Right lobe of liver (tissue), 6 donors: ENCODE measurements at places on chromosomes 5 and 9. TPM values are rescaled to one million over a fixed set of nuclear protein-coding genes. Genes with fewer than 3 reads are reported as not detected.

DNA sequence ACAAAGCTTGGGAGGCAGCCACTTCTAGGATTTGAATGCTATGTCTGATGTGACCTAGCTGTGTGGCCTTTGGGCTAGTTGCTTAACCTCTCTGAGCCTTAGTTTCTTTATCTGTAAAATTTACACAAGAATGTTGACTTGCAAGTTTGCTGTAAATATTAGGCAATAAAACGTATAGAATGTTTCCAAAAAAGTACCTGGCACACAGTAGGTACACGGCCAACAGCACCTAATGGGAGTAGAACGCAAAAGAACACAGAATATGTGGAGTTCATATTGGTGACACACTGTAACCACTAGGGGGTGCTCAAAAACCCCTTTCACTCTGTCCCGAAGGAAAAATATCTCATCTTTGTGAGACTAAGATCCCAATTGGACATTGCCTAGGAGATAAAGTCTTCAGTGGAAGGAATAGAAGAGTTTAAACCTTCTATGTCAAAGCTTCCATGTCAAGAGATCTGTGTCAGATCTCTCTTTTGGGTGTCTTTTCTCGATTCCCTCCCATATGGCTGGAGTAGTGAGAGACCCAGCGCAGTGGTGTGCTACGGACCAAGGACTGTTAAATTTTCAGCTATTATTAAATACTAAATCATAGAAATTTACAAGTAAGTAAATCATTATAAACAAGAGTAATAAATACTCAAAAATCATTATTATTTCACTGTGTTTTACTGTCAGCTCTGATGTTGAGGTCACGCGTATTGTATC is 145.4 kb upstream of the RAD23B start:
- peak overlapping the region; percentile 43 for H3K27ac ChIP-seq
- no peak for DNase-seq
- no peaks in the 10 kb centered on the region for H3K27me3 ChIP-seq
- H3K36me3 ChIP-seq: no peaks in the 10 kb centered on the region
- peaks cover 1% of the 10 kb centered on the region for H3K4me1 ChIP-seq

DNA sequence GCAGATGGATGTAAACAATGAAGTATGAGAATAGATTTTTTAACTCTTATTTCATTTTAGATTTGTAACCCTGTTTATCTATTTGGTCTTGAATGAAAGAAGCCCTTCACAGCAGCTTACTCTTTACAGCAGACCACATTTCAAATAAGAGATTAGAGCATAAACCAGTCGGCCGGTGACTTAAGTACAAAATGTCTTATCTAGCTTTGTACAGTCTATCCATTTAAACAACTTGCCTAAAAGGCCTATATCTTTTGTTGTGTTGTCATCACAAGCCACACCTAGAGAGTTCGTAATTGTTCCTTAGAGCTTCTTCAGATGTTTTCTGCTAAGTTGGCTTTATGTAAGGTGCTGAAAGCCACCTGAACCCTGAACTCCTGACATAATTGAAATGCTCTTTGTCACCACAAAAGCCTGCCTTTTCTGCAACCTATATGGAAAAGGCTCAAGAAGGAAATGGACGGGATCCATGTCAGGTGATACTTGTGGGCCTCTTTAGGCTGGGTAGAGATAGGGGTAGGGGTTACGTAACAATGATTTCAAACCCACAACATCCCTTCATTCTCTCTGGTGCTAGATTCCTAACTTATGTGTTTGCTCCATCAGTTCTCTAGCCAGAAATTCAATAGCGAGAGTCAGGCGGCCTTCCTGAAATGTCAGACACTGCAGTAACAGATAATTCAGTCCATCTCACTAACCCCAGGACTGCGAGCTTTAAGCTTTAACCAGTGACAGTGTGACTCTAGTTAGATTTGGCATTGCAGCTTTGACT is 162.5 kb downstream of the CD180 start:
- no peak overlapping the region for H3K27ac ChIP-seq
- no peaks in the 10 kb centered on the region for H3K4me1 ChIP-seq
- H3K4me3 ChIP-seq: no peak overlapping the region
- no peaks in the 10 kb centered on the region for H3K27me3 ChIP-seq

DNA sequence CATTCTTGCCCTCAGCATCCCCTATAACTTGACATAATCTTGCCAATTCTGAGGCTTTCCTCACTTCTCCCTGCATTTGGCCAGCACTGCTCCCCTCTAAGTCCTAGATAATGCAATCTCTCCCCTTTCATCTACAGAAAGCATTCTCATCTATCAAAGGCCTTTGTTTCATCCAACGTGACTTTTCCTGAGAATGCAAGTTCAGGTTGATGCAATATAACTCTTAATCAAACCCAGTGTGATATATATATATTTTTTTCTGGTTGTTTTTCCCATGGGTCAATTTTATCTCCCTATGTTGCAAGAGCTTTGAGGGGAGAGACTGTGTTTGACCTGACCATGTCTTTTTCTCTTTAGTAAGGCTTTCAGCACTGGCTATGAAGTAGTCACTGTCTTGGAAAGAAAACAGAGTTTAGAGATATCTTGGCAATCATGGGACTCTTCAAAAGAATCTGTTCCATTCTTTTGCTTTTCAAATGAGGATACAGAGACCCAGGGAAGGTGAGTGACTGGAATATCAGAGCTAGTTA is 268.6 kb downstream of the TRPM3 start:
- no peak for DNase-seq
- H3K36me3 ChIP-seq: no peaks in the 10 kb centered on the region
- no peak overlapping the region for H3K27ac ChIP-seq
- H3K4me3 ChIP-seq: no peak overlapping the region
- no peaks in the 10 kb centered on the region for H3K4me1 ChIP-seq

- H3K36me3 ChIP-seq: no peaks in the 10 kb centered on the region
- H3K4me3 ChIP-seq: no peak overlapping the region
- no peaks in the 10 kb centered on the region for H3K4me1 ChIP-seq
- H3K27me3 ChIP-seq: no peaks in the 10 kb centered on the region
These were observed 28.1 kb downstream of the TMOD1 start for GRCh38 chr9:97529363-97530076.

GRCh38 chr5:134590992-134591659 is 41.5 kb downstream of the SAR1B start:
- no peak overlapping the region for H3K4me3 ChIP-seq
- H3K27me3 ChIP-seq: no peaks in the 10 kb centered on the region
- H3K27ac ChIP-seq: peak overlapping the region; percentile 71
- H3K4me1 ChIP-seq: peaks cover 39% of the 10 kb centered on the region

- H3K4me1 ChIP-seq: no peaks in the 10 kb centered on the region
- no peaks in the 10 kb centered on the region for H3K27me3 ChIP-seq
- H3K36me3 ChIP-seq: peaks cover 20% of the 10 kb centered on the region
- H3K4me3 ChIP-seq: no peak overlapping the region
These were observed 174.5 kb upstream of the OTULINL start for GRCh38 chr5:14407051-14407450.

DNA sequence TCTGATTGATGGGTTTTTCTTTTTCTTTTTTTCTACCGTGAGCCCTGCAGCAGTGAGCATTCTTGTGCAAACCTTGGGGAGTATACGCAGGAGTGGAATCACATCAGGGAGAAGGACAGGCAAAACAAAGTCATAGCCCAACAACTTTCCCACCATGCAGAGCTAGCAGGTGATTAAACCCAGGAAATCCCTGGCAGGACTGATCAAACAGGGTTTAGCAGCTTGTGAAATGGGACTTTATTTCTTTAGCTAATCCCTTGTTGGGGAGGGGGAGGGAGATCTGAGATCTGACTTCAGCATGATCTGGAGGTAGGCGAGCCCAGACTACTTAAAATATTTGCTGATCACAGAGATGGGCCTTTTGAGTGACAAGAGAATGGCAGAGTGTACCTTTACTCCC is 162.0 kb upstream of the GLRA1 start:
- no peak overlapping the region for H3K27ac ChIP-seq
- no peaks in the 10 kb centered on the region for H3K36me3 ChIP-seq
- H3K4me3 ChIP-seq: no peak overlapping the region
- no peaks in the 10 kb centered on the region for H3K27me3 ChIP-seq
- DNase-seq: no peak

- H3K27me3 ChIP-seq: no peaks in the 10 kb centered on the region
- DNase-seq: no peak
- H3K4me1 ChIP-seq: no peaks in the 10 kb centered on the region
- H3K36me3 ChIP-seq: no peaks in the 10 kb centered on the region
- H3K4me3 ChIP-seq: no peak overlapping the region
These were observed 4.5 kb downstream of the SLC36A1 start for GRCh38 chr5:151451626-151452520.

DNA sequence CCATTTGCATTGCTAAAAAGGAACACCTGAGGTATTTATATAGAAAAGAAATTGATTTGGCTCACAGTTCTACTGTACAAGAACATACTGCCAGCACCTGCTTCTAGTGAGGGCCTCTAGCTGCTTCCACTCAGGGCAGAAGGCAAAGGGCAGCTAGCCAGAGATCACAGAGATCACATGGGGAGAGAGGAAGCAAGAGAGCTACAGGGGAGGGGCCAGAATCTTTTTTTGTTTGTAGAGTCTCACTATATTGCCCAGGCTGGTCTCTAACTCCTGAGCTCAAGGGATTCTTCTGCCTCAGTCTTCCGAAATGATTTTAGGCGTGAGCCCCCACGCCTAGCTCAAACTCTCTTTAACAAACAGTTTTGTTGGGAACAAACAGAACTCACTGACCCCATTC is 6.1 kb downstream of the SLCO4C1 start:
- no peak overlapping the region for H3K4me3 ChIP-seq
- no peaks in the 10 kb centered on the region for H3K36me3 ChIP-seq
- H3K4me1 ChIP-seq: no peaks in the 10 kb centered on the region

- no peaks in the 10 kb centered on the region for H3K4me1 ChIP-seq
- H3K36me3 ChIP-seq: no peaks in the 10 kb centered on the region
- no peak overlapping the region for H3K4me3 ChIP-seq
- H3K27me3 ChIP-seq: no peaks in the 10 kb centered on the region
- H3K27ac ChIP-seq: no peak overlapping the region
- no peak for DNase-seq
These were observed 69.3 kb downstream of the COL5A1 start for GRCh38 chr9:134710901-134711300.

Gene GRXCR2
- not detected for total RNA-seq

Gene MLLT3
- 0.88 TPM for total RNA-seq

Gene FBXW11
- 35.9 TPM for total RNA-seq
